IPS DF 6.9 (cell line): ENCODE measurements at places on chromosomes 7 and 10.

- no peak for DNase-seq
Observed at GRCh38 chr10:21534604-21535493, 817 bp downstream of the MLLT10 start.

GRCh38 chr7:143454091-143454680, 10.9 kb downstream of the TAS2R60 start:
- DNase-seq = no peak

DNA sequence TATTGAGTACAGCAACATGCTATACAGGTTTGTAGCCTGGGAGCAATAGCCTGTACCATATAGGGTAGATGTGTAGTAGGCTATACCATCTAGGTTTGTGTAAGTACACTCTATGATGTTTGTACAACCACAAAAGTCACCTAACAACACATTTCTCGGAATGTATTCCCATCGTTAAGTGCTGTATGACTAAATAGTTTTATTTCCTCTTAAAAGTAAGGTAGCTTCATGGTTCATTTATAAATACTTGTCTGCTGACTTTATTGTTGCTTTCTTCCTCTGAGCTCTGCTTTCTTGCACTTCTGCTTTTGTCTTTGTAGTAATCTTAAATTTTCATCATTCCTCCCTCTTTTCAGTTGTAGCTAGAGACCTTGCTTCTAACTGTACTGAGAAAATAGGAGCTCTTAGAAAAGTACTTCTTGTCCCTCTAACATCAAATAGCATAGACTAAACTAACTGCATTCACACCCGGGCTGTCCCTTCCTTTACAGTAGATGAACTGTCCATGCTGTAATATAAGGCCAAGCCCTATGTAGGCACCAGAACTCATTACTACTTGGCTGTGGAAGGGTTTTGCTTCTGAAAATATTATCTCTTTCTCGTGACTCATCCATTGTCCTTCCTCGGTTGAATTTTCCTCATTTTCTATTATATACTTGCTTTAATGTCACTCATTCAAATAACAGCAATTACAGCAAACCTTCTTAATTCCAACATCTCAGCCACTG, 55.4 kb upstream of the FAM3C start:
- DNase-seq = no peak

DNA sequence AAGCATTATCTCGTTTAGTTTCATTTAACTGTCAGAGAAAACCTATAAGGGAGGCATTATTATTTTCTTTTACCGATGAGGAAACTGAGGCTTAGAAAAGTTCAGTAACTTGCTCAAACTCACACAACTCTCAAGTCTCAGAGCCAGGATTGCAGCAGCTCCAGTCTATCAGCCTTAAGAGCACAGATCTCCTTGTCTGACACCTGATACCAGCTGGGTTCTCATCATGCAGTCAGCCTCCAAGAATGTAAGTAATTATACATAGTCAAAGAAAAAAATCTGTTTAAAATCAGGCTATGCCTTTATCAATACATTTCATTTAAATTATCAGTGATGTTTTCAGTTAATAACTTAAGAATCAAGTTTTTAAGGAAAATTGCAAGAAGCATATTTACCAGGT, 236.6 kb upstream of the TCF7L2 start:
- no peak for DNase-seq

DNA sequence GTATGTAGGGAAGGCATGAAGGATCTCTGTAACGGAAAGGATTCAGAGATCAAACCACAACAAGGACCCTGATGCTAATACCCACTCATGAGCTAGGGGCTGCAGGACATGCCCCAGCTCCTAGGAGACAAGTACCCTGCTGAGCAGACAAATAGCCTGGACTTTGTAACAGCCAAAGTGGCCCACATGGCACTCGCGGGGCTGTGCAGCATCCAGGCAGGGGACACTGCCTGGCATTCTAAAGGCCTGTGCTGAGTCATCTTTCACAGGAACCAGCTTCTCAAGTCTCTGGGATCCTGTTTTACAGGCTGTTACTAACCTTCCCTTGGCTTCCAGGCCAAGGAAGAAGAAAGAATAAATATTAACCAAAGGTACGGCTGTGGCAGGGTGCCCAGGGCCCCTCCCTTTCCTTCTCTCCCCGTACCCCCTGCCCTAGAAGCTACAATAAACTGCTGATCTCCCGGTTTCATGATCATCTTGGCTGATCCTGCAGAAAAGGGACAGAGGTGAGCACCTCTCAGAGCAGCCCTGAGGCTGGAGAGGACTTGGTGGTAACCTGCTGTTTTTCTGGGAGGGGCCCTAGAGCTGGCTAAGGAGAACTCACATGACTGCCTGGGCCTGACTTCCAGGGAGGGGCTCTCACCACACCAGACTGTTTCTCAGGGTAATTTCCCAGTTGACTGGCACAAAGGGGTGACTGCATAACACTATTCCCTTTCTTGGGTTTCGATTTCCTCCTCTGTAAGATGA, 4.2 kb upstream of the RPEL1 start:
- no peak for DNase-seq

DNA sequence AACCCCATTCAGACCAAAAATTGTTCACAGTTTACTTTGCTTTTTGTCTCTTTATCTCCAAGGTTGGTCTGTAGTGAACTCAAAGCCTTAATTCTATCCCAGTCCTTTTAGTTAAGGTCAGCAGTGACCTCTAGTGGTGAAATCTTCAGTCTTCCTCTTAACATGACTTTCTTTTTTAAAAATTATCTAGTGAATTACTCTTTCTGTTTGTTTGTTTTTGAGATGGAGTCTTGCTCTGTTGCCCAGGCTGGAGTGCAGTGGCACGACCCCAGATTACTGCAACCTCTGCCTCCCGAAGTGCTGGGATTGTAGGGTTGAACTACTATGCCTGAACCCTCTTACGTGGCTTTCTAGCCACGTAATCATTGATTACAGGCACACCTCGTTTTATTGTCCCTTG, 25.0 kb downstream of the ZNF487 start:
- DNase-seq = peak; percentile 54

DNA sequence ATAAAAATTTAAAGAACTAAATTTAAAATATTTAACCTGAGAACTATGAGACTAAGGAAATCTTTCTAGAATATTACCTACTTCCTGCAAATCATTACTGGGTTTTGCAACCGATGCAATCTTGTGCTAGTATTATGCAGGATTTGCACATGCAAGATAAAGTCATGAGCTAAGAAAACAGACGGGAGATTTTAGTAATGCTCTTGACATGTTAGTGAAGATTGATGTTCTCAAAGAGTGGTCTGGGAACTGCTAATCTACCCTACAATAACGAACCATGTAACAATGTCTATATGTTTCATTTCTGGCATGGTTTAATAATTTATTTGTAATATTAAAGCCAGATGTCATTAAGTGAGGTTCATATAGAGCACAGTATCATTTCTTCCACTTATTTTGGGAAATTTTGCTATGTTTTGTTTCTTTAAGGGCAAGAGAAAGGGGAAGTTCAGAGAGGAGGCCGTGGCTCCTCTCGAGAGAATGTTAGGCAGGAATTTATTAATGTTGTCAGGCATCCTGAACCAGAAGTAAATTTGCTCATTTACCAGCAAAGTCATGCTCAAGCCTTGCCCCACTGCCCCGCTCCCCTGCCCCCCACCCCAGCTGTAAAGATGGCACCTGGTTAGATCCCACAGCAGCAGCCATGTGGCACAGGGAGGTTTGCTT, 22.8 kb downstream of the LRRC17 start:
- DNase-seq = no peak

DNA sequence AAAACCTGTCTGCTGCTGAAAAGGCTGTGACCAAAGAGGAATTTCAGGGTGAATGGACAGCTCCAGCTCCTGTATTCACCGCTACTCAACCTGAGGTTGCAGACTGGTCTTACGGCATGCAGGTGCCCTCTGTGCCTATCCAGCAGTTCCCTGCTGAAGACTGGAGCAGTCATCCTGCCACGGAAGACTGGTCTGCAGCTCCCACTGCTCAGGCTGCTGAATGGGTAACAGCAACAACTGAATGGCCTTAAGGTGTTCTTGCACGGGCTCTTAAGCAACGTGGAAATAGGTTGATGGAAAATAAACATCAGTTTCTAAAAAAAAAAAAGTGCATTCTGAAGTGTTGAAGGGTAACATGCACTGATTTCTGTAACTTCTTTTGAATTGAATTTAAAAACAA, 82.3 kb downstream of the DAGLB start:
- DNase-seq = no peak

GRCh38 chr10:101441541-101442455, 87.8 kb downstream of the BTRC start:
- peak; percentile 9 for DNase-seq

GRCh38 chr10:78657163-78657861, 411.5 kb upstream of the ZMIZ1 start:
- peak; percentile 67 for DNase-seq

GRCh38 chr7:7746458-7746857, 28.1 kb upstream of the RPA3 start:
- no peak for DNase-seq

- no peak for DNase-seq
Observed at GRCh38 chr10:114278884-114279191, 39.8 kb downstream of the VWA2 start.

DNA sequence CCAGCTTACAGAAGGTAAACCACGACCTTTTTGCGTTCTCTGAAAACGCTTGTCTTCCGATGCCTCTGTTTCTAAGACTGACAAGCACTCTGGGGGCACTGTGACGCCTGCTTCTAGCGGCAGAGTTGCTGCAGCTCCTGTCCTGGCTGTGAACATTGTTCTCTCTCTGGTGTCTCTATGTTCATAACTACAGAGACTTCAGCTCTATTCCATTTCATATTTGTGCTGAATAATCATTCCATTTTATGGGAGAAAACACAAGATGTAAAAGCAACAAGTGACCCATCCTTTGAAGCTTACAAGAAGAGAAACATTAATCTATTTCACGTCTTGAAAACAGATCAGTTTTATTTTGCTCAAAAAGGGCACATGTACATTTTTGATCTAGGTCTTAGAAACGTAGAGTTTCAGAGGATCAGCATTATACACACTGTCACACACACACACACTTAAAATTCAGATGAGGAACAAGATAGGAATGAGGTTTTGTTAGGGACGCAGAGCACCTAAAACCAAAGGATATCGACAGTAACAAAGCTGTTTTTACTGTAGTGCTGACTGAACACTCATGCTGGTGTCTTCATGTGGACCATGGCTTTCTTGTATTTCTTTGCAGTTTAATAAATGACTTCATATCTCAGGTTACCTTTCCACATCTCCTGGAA, 3.0 kb downstream of the IKZF1 start:
- DNase-seq = no peak

DNA sequence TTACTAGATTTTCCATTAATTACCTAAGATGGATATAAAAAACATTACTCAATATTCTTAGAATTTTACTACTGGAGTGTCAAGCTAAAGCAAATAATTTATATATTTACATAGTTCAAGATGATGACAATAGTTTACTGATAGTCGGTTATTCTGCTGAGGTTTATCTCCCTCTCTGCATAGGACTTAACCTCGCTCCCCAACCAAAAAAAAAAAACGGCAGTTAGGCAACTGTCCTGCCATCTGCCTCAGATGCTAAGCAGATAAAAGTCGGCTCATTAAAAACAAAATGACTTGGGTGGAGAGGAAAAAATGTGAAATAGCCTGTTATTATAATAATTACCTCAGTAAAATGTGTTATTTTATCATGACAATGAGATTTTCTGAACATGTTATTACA, 14.0 kb upstream of the ITGB8 start:
- no peak for DNase-seq

DNA sequence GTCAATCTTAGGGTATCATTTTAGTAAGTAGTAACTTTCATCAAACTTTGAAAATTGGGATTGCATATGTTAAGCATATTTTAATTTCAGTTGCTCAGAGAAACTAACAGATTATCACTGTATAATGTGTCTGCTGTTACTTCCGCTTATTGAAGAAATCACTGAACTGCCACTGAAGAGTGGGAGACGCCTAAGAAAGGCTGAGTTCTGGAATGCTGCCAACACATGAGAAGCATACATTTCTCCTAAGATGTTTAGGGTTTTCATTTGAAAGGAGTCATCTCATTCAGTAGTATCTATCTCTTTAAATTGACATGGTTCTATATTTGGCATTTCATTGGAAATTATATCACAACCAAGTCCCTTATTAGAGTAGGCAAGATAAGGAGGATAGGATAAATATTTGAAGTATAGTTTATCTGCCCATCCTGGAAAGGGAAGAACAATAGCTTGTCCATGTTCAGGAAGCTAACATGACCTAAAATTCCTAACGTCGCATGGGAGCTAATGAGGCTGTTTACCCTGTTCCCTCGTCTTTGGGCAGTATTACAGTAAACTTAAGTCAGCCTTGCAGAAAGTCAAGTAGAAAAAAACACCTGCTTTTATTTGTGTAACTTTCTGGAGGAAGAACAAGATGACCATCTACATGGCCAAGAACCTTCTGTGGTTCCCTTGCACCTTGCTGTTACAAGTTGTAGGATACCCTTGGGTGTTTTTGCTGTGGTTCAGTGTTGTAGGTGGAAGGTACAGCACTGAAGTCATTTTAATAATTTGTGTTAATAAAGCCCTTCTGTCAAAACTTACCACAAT, 67.3 kb downstream of the NHLRC2 start:
- no peak for DNase-seq

GRCh38 chr7:77420986-77421672, 5.0 kb upstream of the GSAP start:
- no peak for DNase-seq

GRCh38 chr10:78620985-78621799, 447.6 kb upstream of the ZMIZ1 start:
- no peak for DNase-seq

DNA sequence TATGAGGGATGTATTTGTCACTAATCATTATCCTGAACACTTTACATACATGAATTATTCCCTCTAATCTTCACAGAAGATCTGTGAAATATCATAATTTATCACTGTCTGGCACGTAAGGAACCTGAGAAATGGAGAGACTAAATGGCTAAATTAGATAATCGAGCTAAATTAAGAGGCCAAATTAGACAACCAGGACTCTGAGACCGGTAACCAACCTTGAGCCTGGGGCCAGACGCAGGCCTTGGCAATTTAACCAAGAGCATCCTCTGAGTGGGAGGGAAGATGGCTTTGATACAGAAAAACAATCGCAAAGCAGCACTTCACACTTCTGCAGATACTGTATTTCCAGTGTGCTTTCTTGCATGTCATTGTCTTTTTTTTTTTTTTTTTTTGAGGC, 21.4 kb downstream of the SVOPL start:
- no peak for DNase-seq

GRCh38 chr10:80081801-80082750, 3.6 kb downstream of the TMEM254 start:
- no peak for DNase-seq
